ENCODE measurements at places on chromosomes 7 and 10.

DNA sequence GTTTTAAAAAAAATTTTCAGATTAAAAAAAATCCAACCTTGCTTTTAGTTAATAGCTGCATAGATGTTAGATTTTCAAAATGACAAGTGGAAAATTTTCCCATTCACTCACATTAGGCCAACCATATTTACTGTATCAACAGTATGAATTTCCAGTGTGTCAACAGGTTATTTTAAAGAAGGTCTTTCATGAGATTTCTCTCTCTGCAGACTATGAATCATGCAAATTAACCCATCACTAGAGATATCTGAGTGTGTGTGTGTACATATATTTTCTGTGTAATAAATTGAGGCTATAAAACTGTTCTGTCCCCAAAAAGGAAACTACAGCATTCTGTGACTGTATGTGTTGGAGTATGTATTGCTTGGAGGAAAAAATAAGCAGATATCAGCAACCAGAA, 305.6 kb downstream of the ARL4A start:
- no peak for DNase-seq

GRCh38 chr7:87474533-87475358, 734 bp downstream of the ABCB4 start:
- DNase-seq = no peak

DNA sequence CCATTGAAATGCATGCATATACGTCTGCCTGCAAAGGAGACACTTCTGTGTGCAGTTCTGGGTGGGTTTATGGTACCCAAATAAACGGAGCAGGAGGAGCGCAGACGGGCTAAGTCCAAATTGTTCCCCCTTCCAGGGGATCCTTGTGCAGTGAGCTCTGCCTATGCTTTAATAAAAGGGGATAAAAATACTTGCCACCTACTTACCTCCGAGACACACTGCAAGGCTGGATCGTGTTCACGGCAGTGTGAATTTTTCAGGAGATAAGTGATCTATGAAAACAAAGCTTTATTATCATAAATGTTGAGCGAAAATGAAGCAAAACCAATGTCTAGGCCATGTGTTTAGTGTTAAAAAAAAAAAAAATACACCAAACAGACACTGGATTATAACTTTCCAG, 308.8 kb upstream of the AOAH start:
- DNase-seq = no peak

GRCh38 chr10:22333975-22334282, 11.4 kb upstream of the SPAG6 start:
- DNase-seq = no peak

DNA sequence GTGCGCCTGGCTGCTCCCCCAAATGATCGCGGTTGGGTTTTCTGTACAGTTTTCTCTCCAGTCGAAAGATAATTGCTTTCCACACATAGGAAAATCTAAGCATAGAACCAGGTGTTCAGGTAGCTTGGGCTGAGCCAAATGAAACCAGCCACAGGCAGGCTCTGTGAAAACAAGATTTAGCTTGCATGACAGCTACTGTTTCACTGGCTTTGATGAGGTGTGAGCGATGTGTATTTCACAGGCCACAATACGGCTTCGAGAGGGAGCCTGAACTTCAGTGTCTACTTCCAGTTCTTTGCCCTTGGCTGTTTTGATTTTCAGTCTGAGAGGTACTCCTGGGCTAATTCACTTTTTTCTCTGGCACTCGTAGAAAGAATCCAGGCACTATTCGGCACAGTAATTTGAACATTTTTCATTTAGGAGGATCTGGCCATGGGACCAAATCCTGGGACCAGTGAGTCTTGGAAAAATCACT, 110.5 kb downstream of the JCAD start:
- DNase-seq = no peak

- DNase-seq = no peak
Measured at GRCh38 chr7:112019932-112020331, 186.3 kb downstream of the DOCK4 start.

DNA sequence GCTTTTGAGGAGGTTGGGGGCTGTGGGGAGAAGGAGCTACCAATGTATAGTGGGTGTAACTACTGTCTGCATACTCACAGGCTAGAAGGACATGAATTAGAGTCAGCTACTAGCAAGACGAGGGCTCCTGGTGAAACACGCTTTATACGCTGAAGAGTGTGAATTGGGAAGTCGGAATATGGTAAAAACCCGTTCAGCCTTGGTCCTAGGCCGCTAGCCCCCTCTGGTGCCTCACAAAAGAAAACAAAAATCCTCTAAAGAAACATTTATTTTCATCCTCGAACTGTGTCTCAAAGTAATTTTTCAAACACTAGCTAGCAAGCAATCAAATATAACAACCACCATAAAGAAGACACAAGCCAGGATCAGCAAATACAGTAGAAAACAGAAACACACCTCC, 338.1 kb upstream of the SEMA3C start:
- DNase-seq = no peak

DNA sequence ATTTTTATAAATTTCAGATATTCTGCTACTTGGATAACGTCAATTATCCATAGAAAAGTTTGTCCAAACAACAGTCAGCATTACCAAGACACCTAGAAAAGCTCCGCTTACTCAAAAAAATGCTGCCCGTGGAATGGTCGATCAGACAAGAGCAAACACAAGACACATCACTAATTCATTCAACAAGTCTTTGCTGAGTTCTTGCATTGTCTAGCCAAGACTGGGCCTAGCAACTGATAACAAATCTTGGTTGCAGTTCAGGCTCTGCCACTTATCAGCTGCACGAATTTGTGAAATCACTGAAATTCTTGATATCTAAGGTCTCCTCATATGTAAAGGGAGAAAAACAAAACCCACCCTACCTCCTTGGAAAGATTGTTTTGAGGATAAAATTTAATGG, 168.3 kb downstream of the AKR1D1 start:
- DNase-seq = no peak

DNA sequence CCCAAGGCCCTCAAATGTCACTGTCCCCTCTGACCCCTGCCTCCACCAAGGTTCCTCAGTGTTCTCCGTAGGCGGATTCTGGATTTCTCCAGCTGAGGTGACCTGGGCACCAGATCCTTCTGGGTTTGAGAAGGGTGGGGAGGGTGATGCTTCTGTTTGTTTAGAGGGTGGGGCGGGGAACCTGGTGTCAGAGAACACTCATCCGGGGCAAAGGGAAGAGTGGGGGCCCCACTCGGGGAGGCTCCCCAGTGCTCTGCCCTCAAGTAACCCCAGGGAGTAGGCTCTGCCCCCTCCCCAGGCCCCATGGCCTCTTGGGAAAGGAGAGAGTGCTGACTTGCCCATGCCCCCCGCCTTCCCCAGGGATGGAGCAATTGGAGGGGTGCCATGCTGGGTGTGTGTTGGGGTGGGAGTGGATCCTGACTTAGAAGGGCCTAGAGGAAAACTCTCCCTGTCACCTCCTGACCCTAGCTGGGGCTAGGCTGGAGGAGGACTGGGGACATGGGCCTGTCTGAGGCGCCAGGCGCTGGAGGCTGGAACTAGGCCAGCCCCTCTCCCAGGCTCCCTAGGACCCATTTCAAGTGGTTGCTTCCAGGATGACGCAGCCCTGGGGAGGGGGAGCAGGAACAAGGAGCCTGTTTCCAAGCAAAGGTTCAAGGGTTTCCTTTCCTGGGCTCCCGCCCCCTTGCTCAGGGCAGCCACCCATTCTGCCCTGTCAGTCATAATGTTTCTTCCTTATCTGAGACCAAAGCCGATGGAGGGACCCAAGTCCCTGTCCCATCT, 27.9 kb downstream of the KAZALD1 start:
- DNase-seq = no peak

GRCh38 chr7:45922810-45923209, 1.7 kb upstream of the IGFBP3 start:
- DNase-seq = no peak

GRCh38 chr10:15632456-15633091, 87.1 kb downstream of the ITGA8 start:
- DNase-seq = no peak

Data from activated CD8-positive, alpha-beta memory T cell treated with anti-CD3 and anti-CD28 coated beads, Interleukin-2, amount 50 U/mL, for 48 hours (primary cell).